ENCODE measurements at places on chromosomes 12 and 14.

DNA sequence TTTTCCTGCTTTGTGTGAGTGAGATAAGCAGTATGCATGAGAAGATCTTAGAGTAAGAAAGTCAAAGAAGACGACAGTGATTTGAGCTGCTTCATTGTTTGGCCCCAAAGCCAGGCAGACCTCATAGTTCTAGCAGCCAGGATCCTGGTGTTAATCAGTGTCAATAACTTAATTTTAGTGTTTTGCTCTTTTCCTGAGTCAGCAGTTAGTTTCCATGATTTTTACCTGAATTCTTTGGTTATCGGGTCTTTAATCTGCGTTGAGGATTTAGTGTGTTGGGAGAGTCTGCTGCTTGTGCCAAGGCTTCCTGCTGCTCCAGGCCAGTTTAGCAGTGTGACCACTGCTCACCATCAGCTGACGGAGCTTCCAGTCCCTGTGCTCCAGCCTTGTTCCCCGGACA is 241.6 kb upstream of the SOX5 start:
- no peak for DNase-seq

DNA sequence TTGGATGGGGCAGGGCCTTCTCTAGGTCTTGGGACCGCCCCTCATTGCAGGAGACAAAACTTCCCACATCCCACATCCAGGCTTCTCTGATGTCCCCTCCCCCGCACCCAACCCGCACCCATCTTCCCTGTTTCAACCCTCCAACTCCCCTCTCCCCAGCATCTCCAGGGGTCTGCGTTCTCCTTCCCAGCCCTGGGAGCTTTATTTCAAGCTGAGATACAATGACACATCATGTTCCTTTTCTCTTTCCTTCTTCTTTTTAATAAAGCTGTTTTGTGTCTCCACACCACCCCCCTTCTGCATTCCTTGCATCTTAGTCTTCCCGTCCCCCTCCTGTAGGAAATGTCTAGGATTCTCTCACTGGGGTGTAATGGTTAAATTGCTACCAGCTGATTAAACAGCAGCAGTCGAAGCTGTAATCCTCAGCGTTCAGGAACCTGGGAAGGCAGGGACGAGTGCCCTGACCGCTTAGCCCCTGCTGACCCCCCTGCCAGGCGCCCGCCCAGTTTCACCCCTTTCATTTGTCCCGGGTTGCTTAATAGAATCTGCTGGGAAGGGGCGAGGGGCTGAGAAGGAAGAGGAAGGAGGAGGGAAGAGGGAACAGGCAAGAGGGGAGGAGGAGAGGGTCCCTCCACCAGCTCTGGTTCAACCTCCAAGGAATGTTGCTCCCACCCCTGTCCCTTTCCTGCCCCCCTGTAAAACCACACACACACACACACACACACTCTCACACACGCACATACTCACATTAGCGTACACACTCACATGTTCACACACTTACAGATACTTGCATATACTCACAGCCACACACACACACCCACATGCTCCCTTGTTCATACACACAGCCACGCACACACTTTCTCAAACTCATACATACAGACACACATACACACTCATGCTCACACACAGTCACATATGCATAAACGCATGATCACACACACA is 104.5 kb upstream of the MED13L start:
- no peak for DNase-seq

GRCh38 chr14:66038618-66039017 is 447.6 kb upstream of the CCDC196 start:
- no peak for DNase-seq

GRCh38 chr12:92987362-92987761 is 58.3 kb upstream of the EEA1 start:
- no peak for DNase-seq

- DNase-seq = no peak
Measured at GRCh38 chr12:102468261-102468915, 12.0 kb downstream of the IGF1 start.

- no peak for DNase-seq
Measured at GRCh38 chr14:45083617-45083975, 320 bp upstream of the PRPF39 start.

DNA sequence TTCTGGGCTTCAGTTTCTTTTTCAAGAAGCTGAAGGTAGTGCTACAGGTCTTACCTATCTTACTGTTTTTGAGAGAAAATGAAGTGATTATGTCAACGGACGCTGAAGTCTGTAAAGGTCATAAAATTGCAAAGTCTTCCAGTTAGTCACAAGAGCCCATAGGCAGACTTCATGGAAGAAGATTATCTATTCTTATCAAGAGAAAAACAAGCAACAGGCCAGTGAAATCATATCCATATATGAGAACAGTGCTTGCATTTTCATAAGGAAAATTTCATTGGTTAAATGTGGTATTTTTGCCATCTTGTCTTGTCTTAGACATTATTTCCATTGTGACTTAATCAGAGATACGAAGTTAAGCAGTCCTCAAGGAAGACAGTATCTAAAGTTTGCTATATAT is 412.7 kb upstream of the SEL1L start:
- DNase-seq = no peak

- DNase-seq = no peak
Measured at GRCh38 chr14:103315351-103315911, 18.6 kb upstream of the EIF5 start.

GRCh38 chr14:54673193-54674045 is 106.5 kb downstream of the SAMD4A start:
- DNase-seq = no peak

GRCh38 chr12:18375131-18375530 is 113.8 kb downstream of the PIK3C2G start:
- no peak for DNase-seq

GRCh38 chr14:68039593-68039992 is 220.0 kb downstream of the RAD51B start:
- DNase-seq = no peak

- no peak for DNase-seq
Measured at GRCh38 chr12:84624601-84625000, 288.0 kb downstream of the SLC6A15 start.

DNA sequence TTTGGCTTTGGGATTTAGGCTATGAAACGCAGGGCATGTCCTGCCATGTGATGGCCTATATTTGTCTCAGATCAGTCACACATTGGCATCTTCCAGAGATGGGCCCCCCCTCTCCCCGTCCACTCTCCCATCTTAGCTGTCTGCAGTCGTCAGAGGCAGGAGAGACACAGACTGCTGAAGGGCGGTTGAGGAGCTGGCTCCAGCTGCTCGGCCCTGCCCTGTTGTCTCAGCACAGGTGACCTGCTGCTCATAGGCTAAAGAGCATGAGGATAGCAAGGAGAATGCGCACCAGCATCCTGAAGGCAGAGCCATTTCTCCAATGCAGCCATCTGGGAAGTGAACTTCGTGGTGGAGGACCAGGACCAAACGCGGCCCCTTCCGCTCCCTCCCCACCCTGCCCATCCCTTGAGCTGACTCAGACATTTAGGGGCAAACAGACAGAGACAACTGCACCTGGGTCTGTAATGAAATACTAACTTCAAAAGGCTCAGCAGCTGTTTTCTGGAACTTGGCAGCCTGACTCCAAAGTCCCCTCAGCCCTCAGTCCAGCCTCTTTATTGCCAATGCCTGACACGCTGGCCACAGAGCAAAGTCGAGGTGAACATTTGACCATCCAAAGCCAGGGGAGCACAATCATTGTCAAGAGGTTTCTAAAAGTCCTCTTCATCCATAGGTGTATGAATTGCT is 22.3 kb downstream of the FZD10 start:
- no peak for DNase-seq

- no peak for DNase-seq
Measured at GRCh38 chr12:32532951-32533350, 133.6 kb downstream of the FGD4 start.

DNA sequence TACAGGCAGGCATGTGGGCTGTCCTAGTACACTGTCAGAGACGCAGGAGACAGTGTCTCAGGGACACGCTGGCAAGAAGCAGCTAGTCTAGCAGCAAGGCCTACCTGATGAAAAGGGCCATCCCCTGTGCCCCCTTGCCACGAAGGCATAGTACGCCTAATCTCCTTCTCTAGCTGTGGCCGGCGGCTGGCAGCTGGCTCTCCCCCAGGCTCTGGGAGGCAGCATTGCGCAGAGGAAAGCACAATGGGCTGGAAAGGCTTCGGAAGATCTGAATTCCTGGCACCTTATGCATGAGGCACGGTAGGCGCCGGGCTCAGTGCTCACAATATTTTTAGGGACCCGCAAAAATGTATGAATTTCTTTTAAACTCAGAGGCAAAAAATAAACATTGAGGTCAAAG is 16.0 kb upstream of the PLEKHH1 start:
- no peak for DNase-seq

DNA sequence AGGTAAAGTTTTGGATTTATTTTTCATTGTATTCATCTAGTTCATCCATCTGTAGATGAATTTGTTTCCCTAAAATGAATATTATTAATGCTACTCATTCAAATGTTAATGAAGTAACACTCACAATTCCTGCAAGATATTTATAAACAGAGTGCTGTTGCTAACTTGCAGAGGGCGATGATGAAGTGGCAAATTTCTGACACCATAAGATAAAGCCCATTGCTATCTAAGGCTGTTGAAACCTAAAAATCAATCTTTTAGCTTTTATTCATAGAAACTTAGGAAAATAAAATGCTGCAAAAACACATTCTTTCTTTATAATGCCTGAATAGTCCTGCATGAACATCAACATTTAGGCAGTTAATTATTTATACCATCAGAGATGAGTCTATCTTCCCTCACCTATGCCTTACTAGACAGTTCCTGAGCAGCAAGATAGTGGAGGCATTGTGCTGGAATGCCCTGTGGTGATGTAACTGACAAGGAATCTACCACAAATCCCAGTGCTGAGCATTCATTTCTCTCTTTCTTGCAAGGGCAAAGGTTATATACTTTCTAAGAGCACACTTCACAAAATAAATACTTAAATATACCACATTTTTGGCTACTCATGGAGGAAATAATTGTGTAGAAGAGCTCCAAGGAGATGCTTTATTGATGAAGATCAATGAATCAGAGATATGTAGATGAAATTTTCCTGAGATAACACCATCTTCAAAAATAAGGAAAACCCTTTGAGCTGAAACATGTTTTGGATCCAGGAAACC is 57.6 kb downstream of the LMNTD1 start:
- no peak for DNase-seq

DNA sequence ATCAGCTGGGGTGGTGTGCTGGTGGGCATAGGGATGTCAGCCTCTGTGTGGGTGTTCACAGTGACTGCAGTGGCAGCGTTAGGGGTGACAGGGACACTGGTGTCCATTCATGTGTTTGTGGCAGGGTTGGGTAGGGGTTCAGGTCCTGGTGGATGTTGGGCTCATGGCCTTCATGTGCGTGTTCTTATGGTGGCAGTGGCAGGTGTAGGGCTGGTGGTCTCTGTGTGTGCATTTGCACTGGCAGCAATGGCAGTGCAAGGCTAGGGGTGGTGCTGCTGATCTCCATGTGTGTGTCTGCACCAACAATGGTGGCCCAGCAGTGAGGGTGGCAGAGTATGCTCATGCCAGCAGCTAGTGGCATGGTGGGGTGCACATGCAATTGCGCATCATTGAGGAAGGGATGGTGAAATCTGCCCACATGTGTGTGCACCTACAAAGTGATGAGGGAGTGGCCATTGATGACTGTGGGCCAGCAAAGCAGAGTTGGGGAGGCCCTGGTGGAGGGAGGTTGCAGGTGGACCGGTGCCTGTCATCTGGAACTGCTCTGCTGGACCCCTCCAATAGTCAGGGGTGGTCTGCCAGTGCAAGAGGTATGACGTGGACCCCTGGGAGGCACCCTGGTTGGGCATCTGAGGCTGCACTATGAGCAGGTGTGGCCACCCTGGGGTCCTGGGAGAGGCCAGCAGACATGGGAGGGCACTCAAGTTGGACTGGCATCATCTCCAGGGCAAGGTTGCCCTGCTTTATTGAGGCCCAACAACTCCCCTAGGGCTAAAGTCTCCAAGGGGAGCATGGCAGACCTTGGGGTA is 182.9 kb downstream of the TTC6 start:
- no peak for DNase-seq

- DNase-seq = no peak
Measured at GRCh38 chr14:51014086-51014485, 69.8 kb upstream of the PYGL start.

DNA sequence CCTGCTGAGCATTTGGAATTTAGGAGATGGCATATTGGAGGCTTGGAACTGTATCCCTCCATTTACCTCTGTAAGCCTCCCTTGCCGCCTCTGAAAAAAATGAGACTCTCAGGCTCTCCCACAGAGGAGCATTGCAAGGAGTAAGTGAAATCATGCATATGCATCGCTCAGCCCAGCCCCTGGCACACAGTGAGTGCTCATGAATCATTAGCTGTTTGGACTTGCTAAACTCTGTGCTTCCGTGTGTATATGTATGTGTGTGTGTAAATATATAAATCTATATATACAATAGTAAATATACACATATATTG is 17.1 kb upstream of the TBX3 start:
- DNase-seq = no peak

DNA sequence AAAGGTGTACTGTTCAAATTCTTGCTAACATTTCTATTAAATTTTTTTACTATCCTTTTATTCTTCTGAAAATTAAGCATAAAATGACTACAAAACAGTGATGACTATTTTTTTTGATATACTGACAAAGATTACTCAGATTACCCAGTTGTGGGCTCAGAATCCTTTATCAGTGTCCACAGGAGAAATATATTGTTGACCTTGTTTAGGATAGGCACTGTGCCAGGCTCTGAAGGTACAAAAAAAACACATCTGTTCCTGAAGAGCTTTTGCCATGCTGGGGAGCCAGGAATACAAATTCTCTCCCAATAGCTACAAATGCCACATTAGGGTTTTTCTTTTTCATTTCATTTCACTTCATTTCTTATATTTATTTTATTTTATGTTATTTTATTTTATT is 26.9 kb upstream of the GCH1 start:
- no peak for DNase-seq

DNA sequence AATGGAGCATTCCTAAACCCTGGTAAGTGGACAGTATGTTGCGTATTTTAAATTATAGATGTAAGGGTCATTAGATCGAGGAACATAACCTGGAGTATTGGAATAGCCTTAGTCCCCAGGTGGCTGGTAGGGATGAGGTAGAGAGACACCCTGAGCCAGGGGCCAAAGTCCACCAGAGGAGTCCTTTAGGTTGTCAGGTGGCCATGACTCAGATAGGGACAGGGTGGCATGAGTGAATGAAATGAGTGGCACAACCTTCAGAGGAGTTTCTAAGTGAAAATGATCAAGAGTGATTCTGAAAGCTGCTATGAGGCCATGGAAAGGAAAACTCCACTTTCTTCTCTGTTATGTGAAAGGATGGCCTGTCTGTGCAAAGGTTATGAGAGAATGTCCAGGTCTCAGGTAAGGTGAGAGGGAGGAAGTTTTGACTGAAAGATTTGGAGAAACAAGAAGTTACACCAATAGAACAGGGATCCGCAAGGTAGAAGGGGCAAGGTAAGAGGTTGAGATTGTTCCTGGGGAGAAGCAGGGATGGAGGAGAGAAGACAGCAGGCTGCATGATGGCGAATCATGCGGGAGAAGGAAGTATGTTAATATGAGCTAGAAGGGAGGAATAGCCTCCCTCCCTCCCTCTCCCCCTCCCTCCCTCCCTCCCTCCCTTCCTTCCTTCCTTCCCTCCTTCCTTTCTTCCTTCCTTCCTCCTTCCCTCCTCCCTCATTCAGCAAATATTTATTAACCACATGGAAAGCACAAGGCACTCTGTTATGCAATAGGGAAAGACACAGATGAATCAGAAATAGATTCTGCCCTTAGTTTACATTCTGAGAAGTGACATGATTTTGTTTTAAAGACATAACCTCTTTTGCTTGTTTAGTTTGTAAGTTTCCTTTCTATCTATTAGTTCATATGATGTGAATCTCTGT is 14.0 kb upstream of the RIPK3 start:
- no peak for DNase-seq

- DNase-seq = no peak
Measured at GRCh38 chr14:36652542-36653201, 9.0 kb upstream of the PAX9 start.

- no peak for DNase-seq
Measured at GRCh38 chr14:77645520-77646230, 29.2 kb upstream of the SPTLC2 start.
